ENCODE measurements at places on chromosomes 7 and 10.

DNA sequence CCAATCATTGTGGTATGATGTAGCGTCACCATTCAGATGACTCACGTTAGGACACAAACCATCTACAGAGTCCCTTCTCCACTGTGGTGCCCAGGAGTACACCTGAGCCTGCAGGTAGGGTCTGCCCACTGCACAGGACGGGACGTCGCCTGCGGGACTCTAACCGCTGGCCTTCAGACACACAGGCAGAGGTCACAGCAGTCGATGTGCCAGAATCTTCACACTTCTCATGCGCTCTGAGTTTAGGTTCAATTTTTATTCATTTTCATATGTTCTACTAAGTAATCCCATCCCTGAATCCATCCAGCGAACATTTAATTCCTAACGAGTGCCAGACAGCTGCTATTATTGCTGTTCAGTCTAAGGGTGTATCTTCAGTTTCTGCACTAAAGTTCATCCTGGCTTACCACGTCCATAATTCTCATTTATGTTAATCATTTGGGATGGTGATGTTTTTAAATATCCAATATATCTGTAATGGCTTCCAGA is 73.3 kb downstream of the CXCL12 start:
- no peak for DNase-seq

DNA sequence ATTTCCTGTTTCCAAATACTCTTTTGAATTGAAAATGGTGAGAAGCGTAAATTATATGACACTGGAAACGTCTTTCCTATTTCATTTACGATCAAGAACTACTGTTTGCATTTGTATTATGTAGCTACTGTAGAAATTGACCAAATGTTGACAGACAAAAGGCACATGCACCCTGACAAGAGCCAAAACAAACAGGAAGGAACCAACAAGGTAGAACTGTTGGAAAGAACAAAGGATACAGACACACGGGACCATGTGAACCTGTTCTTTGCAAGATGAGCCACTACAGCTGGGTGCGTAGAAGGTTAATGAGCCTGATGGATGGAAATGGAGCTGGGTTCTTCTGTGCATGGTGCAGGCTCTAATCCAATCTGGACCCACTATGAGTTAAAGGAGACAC is 48.4 kb upstream of the FZD8 start:
- DNase-seq = no peak

GRCh38 chr7:77757589-77757988 is 40.6 kb downstream of the TMEM60 start:
- DNase-seq = no peak

GRCh38 chr7:101258243-101258731 is 13.4 kb upstream of the FIS1 start:
- DNase-seq = no peak

DNA sequence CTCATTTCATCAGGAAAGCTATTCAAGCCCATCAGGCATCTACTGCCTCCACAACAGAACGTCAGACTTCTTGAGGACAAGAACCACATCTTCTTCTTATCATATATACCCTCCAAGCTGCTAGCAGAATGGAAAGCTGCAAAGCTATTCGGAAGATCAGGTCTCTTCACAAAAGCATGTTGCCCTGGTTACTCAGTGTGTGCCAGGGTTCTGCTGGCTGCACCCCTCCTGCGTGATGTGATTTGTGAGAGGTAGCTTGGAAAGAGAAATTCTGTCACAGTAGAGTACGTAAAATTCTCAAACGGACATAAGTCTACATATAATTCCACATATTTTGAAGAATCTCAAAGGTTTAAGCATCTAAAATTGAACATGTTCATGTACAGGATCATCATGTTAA is 681.7 kb downstream of the PARD3 start:
- DNase-seq = no peak

DNA sequence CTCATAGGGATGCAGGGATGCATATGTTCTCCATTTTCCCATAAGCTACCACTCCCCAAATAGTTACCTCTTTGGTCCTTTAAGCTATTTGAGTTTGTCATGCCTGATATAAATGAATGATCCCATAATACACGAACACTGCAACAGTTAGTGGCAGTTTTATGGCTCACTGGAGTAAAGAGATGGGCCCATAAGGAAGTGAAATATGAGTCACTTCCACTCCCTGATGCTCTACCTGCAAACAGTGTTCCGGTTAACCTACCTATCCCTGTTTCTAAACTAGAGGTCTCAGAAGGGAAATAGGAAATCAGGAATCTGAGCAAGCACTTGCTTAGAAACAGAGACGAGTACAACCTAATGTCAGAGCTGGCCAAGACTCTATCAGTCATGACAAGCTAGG is 71.7 kb downstream of the CALD1 start:
- DNase-seq = no peak

GRCh38 chr10:132631338-132631735 is 93.8 kb downstream of the INPP5A start:
- DNase-seq = no peak

DNA sequence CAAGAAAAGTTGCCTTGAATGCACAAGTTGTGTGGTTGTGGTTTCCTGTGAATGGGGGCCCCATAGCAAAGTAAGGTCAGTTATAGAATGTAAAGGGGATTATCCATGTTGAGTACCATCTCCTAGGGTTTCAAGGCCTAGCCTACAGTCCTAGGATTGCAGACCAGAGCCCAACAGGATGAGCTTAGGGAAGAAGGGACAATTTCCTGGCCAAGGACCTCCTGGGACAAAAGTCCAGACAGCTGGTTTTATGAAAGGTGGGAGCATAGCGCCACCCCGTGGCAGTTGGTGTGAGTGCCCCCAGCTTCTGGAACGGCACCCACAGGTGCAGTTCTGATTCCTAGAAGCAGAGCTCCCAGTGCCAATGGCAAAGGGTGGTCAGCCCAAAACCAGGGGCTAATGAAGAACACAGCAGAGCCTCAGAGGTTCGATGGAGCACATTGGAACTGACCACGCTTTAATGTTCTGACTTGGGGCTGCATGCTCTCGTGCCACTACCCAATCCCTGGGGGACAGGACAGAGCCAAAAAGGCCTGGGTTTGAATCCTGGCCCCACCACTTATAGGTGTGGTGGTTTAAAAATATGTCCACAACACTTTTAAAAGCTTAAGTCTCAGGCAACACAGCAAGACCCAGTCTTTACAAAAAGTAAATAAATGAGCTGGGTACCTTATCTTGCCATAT is 25.8 kb upstream of the TMEM120A start:
- DNase-seq = peak; percentile 50

DNA sequence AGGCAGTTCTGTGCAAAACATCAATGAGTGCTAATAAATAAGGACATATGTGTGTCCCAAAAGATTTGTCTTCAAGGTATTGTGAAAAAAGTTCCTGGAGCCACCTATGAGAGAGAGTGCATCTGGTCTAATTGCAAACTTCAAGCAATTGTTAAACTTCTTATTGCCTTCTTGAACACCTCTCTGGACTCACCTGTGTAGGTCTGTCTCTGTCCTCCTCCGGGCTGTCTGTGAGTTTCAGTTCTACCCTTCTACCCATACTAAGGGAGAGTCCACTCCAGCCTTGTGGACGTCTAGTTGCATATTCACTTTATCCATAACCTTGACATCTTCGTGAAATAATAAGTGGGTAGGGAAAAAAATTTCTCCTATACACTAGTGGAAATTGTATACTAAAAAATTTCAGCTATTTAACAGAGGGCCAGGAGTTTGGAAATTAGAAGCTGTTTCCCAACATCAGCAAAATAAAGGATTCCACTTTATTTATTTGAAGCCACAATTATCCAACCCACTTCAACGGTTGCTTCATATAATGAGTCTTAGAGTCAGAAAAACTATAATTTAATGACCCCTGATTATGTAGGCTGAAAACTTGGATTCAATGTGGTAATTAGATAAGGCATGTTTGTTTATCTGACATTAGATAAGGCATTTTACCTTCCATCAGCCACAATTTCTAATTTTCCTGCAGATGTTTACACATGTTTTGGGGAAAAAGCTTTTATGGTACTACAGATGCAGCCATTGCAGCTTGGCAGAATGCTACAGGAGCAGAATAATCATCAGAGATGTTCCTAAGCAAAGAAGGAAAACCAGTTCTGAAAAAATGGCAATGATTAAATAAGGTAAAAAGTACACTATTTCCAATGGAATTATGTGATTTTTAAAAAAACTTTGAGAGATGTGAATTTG is 150.8 kb upstream of the FAM3C start:
- no peak for DNase-seq

DNA sequence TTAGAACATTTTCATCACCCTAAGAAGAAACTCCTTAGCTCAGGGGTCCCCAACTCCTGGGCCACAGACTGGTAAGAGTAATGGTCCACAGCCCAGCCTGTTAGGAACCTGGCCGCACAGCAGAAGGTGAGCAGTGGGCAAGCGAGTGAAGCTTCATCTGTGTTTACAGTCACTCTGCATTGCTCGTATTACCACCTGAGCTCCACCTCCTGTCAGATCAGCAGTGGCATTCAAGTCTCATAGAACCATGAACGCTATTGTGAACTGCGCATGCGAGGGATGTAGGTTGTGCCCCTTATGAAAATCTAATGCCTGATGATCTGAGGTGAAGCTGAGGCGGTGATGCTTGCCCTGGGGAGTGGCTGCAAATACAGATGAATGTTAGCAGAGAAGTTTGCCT is 37.3 kb upstream of the DLG5 start:
- DNase-seq = no peak
